ENCODE measurements at places on chromosomes 4 and X.

GRCh38 chrX:138788771-138789170 lies 77.3 kb upstream of the FGF13 start:
- no peak for DNase-seq

DNA sequence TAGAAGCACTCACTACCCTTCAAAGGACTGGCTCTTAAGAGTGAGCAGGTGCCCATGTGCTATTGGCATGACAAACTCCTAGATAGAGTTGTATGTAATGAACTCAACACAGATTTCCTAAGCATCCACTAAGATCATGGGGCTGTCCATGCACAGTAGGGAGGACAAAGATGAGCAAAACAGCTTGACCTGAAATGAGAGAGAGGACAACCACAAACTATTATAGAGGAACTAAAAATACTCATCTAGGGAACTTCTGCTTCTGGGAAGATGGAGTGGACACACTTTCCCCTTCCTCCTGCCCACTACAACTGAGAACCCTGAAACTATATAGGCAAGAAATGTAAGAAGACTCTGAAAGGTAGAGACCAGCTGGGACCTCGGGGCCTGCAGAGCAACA lies 20.8 kb upstream of the TMEM128 start:
- DNase-seq, result no peak

- no peak for DNase-seq
These were observed 205.4 kb upstream of the GK2 start for GRCh38 chr4:79613269-79613935.

- no peak for DNase-seq
These were observed 25.6 kb upstream of the MMRN1 start for GRCh38 chr4:89868999-89869589.
